ENCODE measurements at places on chromosomes 2 and 18.

GRCh38 chr2:118380915-118381653, 292.8 kb downstream of the INSIG2 start:
- DNase-seq = no peak

GRCh38 chr2:142629193-142629592, 248.3 kb upstream of the KYNU start:
- no peak for DNase-seq

DNA sequence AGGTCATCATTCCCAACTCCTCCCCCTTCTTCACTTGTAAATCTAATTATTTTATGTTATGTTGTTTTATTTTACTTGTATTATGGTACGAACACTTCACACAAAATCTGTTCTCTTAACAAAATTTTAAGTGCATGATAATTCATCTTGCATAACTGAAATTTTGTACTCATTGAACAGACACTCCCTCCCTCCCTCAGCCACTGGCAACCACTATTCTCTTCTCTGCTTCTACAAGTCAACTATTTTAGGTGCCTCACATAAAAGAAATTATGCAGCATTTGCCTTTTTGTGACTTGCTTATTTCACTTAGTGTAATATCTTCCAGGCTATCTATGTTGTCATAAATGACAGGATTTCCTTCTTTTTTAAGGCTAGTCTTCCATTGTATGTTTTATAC, 30.4 kb upstream of the OSBPL6 start:
- no peak for DNase-seq

GRCh38 chr18:14085770-14086457, 46.3 kb downstream of the ZNF519 start:
- no peak for DNase-seq

DNA sequence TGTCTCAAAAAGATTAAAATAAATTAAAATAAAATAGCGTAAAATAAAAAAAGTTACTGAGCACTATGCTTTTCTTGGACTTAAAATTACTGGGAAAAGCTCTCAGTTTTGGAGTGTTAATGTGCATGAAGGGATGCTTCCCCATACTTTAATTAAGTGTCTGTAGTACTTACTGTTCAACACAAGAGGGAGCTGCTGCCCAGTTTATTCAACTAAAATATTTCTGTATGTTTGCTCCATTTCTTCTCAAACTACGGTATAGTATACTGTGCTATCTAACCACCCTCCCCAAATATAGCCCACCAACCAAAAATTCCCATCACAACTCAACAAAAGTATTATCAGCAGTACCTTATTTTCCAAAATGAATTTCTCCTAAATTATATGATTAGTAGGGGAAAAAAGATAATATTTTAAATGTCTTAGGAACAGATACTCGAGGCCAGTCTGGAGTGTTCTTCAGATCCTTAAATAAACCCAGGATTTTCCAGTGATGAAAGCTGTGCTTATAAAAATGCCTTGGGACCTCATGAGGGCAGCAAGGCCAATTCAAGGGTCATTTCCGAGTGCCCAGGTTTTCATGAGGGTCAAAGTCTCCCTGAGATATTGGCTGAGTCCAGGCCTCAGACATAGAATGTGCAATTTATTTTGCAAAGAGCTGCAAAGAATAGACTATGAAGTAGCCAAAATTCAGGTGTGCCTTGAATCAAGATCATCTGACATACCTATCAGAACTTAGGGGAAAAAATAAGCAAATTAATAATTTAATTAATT, 64.1 kb downstream of the CHRNA1 start:
- DNase-seq = no peak

GRCh38 chr18:30618567-30618966, 424.0 kb downstream of the DSC3 start:
- DNase-seq = no peak

DNA sequence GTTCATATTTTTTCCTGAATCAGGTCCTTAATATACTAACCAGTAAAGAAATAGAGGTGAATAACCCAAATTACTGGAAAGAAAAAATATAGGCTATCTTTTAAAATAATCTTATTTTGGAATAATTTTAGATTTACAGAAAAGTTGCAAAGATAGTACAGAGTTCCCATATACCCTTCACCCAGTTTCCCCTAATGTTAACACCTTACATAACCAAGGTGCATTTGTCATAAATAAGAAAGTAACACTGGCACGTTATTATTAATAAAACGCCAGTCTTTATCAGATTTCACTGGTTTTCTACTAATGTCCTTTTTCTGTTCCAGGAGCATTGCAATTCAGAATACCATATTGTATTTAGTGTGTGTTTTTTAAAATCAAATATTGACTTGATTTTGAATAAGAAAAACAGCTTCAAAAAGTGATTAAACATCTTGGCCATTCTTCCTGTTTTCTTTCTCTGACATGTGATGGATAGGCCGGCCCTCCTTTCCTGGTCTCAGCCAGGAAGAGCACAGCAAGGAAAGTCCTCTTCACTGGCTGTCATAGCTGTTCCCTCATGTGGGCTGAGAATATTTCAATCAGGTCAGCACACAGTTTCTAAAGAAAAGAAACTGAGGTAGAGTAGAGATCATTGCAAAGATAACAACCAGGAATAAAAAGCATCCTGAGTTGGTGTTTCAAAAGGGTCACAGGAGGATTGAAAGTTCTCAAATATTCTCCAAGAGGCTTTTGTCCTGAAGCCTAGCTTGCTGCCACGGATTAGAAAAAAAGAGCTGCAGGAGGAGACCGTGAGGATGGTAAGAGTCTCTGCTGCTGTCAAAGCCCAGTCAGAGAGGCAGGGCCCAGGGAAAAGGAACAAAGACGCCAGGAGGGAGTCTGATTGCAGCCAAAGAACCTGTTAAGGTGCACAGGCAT, 79.3 kb upstream of the ARL5A start:
- DNase-seq = peak; percentile 22

- no peak for DNase-seq
Measured at GRCh38 chr18:57791911-57792310, 11.2 kb downstream of the ATP8B1 start.

- DNase-seq = no peak
Measured at GRCh38 chr18:77522051-77522675, 272.5 kb downstream of the GALR1 start.

GRCh38 chr2:107986278-107987217, at the start of gene SLC5A7:
SLC5A7 (plus strand) TSS chr2:107986524; CDS start chr2:107988156, 1,632 bp downstream.
- no peak for DNase-seq

DNA sequence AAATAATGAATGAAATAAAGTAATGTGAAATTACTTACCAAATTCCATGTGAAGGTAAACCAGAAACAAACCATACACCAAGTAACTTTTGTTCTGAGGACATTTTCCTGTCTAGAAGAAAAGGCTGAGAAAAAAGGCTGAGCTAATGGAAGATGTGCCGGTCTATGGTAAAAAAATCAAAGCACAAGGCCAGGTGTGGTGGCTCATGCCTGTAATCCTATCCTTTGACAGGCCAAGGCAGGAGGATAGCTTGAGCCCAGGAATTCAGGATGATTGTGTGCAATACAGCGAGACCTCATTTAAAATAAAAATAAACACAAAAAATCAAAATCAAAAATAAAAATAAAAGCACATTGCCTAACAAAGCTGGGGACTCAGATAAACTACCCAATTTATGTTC, 6.7 kb downstream of the ORC4 start:
- DNase-seq = no peak

- DNase-seq = no peak
Measured at GRCh38 chr2:100267751-100268150, 54.5 kb downstream of the LONRF2 start.

- DNase-seq = no peak
Measured at GRCh38 chr2:145199827-145200706, 680.1 kb upstream of the ZEB2 start.

DNA sequence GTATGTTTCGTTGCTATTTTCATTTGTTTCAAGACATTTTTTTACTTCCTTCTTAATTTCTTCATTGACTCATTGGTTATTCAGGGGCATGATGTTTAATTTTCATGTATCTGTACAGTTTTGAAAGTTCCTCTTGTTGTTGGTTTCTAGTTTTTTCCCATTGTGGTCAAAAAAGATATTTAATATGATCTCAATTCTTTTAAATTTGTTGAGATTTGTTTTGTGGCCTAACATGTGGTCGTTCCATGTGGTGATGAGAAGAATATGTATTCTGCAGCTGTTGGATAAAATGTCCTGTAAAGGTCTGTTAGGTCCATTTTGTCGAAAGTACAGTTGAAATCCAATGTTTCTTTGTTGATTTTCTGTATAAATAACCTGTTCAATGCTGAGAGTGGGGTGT, 110.3 kb upstream of the MAP4K4 start:
- no peak for DNase-seq

DNA sequence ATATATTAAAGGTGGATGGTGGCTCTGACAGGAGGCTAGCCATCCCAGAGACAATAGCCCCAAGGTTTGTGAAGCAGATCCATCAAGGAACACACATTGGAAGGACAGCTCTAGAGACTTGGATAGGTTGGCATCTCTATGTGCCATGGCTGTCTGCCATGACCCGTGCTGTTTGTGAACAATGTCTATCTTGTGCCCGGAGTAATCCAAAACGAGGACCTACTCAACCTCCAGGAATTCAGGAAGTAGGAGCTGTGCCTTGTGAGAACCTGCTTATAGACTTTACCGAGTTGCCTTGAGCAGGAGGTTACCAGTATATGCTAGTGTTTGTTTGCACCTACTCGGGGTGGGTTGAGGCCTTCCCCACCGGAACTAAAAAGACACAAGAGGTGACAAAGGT, 43.1 kb upstream of the SELENOI start:
- DNase-seq = no peak

DNA sequence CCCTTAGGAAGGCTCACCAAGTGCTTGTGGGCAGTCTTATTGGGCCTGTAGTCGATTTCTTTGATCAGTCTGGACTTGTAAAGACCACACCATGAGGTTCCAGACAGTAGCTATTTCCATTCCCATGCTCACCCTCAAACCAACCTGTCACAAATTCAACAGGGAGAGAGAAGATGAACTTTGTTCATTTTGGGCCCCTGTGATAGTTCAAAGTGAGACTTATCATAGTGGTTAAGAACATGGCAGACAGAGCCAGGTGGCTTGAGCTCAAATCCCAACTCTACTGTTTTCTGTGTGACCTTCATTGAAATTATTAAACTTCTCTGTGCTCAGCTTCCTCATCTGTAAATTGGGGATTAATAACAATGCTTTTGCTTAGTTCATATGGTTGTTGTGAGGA, 53.9 kb upstream of the CTLA4 start:
- DNase-seq = no peak

DNA sequence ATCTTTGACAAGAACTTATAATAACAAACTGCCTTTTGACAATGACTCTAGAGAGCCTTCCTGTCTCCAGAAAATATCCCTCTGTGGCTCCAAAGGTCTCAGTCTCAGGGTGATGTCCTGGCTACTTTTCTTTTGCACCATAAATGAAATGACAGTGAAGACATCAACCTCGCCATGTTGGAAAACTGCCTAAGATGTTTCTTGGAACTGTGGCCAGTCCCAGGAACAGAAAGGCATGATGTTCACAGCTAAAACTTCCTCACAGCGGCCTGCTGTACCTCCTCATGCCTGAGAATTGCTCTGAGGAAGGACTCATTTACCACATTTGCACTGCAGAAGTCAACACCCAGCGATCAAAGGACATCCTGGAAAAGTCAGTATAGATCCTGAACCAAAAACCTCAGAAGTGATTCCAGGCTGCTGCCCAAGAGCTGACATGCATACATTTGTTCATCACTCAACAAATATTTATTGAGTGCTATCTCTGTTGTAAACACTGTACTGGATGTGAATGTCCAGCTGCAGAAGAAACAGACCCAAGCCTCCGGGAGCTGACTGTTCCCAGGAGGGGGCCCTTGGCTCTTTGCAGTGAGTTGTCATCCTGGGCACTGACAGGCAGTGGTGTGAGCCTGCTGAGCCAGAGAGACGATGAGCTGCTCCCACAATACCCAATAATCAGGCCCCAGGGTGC, 64.3 kb upstream of the ACSL3 start:
- no peak for DNase-seq

GRCh38 chr2:240433973-240434727, 1.3 kb upstream of the GPC1 start:
- peak; percentile 8 for DNase-seq

- DNase-seq = peak; percentile 59
Measured at GRCh38 chr2:163878718-163879117, 142.9 kb upstream of the FIGN start.

- DNase-seq = no peak
Measured at GRCh38 chr18:30632071-30632698, 410.4 kb downstream of the DSC3 start.

All from WERI-Rb-1 (cell line).